ENCODE measurements at places on chromosomes 5 and 9. TPM values are rescaled to one million over a fixed set of nuclear protein-coding genes. Genes with fewer than 3 reads are reported as not detected.
A peak's percentile ranks its signal among the peaks of the same experiment; 100 is the strongest.

The TOR2A gene
- total RNA-seq: 10.7 TPM

The PITX1 gene
- total RNA-seq: not detected

The IL5 gene
- not detected for total RNA-seq

The CD74 gene
- total RNA-seq: 908 TPM

The ADCY2 gene
- total RNA-seq: not detected

The ZMYND19 gene
- total RNA-seq: 26.6 TPM

DNA sequence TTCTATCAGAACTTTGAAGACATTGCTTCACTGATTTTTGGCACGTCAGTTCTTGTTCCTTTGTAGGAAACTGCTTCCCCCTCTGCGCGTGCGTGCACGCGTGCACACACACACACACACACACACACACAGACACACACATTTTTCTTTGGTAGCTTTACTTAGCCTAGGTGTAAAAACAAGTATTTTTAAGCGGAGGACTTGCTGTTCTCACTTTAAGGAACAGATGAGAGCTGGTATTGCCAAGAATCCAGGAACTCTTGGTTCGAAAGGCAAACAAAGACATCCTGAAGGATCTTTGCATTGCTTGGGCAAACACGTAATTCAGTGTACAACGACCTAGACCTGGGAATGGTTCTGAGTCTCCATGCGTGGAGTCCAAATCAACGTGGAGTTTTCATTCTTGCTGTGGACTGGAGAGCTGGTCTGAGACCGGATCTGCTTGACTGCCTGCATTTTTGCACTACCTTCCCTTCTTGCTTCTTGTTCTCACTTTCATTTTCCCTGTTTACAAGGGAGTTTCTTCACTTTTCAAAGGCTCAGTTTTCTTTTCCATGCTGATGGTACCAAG, 8.2 kb downstream of the TMEM268 start:
- H3K4me3 ChIP-seq: peak overlapping the region; percentile 25
- no peaks in the 10 kb centered on the region for H3K27me3 ChIP-seq
- peaks cover 31% of the 10 kb centered on the region for H3K36me3 ChIP-seq

- no peak for DNase-seq
- H3K4me3 ChIP-seq: no peak overlapping the region
- H3K4me1 ChIP-seq: peaks cover 20% of the 10 kb centered on the region
- no peaks in the 10 kb centered on the region for H3K27me3 ChIP-seq
- H3K36me3 ChIP-seq: no peaks in the 10 kb centered on the region
Measured at GRCh38 chr9:128124451-128124850, 3.1 kb downstream of the PTGES2 start.

- no peaks in the 10 kb centered on the region for H3K27me3 ChIP-seq
- H3K36me3 ChIP-seq: no peaks in the 10 kb centered on the region
- H3K4me3 ChIP-seq: no peak overlapping the region
- no peak overlapping the region for H3K27ac ChIP-seq
- H3K4me1 ChIP-seq: no peaks in the 10 kb centered on the region
Measured at GRCh38 chr5:135240781-135241360, 158.2 kb downstream of the MACROH2A1 start.

GRCh38 chr5:6342689-6343315, 35.5 kb downstream of the MED10 start:
- no peak overlapping the region for H3K4me3 ChIP-seq
- no peaks in the 10 kb centered on the region for H3K36me3 ChIP-seq
- H3K27ac ChIP-seq: no peak overlapping the region
- H3K27me3 ChIP-seq: no peaks in the 10 kb centered on the region

DNA sequence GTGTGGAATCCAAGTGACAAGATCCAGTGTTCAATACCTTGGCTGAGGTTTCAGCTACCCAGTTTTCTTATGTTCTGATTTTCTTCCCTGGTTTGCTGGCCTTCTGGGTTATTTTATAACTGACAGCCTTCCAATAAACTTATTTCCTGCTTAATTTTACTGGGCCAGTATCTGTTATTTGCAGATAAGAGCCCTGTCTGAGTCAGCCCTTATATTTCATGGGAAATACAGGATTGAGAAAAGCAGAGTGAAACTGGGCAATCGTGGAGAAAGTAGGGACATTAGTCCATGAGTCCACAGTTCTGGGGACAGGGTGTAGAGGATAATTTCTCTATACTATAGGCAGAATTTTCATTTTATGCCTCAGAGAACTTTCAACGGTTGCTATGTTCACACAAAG, 32.3 kb downstream of the TMEM167A start:
- DNase-seq: no peak
- H3K27me3 ChIP-seq: no peaks in the 10 kb centered on the region
- no peaks in the 10 kb centered on the region for H3K36me3 ChIP-seq
- no peak overlapping the region for H3K27ac ChIP-seq
- H3K4me1 ChIP-seq: no peaks in the 10 kb centered on the region
- H3K4me3 ChIP-seq: no peak overlapping the region

DNA sequence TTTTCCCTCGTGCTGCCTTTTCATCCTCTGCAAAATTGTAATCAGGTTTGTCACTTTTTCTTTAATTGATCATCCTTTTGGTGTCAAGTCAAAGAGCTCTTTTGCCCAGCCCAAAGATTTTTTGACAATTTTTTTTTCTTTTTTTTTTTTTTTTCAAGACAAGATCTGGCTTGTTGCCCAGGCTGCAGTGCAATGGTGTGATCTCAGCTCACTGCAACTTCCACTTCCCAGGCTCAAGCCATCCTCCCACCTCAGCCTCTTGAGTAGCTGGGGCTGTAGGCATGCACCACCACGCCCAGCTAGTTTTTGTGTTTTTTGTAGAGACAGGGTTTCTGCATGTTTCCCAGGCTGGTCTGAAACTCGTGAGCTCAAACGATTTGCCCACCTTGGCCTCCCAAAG, 36.7 kb downstream of the CDK7 start:
- H3K27ac ChIP-seq: no peak overlapping the region
- no peak for DNase-seq
- no peaks in the 10 kb centered on the region for H3K27me3 ChIP-seq
- H3K4me3 ChIP-seq: no peak overlapping the region

GRCh38 chr5:27316271-27316650, 277.9 kb upstream of the CDH9 start:
- H3K27ac ChIP-seq: no peak overlapping the region
- H3K4me1 ChIP-seq: no peaks in the 10 kb centered on the region
- H3K4me3 ChIP-seq: no peak overlapping the region
- DNase-seq: no peak

GRCh38 chr5:1651971-1652872, 128.5 kb upstream of the LPCAT1 start:
- no peaks in the 10 kb centered on the region for H3K4me1 ChIP-seq
- no peak for DNase-seq
- no peaks in the 10 kb centered on the region for H3K36me3 ChIP-seq

DNA sequence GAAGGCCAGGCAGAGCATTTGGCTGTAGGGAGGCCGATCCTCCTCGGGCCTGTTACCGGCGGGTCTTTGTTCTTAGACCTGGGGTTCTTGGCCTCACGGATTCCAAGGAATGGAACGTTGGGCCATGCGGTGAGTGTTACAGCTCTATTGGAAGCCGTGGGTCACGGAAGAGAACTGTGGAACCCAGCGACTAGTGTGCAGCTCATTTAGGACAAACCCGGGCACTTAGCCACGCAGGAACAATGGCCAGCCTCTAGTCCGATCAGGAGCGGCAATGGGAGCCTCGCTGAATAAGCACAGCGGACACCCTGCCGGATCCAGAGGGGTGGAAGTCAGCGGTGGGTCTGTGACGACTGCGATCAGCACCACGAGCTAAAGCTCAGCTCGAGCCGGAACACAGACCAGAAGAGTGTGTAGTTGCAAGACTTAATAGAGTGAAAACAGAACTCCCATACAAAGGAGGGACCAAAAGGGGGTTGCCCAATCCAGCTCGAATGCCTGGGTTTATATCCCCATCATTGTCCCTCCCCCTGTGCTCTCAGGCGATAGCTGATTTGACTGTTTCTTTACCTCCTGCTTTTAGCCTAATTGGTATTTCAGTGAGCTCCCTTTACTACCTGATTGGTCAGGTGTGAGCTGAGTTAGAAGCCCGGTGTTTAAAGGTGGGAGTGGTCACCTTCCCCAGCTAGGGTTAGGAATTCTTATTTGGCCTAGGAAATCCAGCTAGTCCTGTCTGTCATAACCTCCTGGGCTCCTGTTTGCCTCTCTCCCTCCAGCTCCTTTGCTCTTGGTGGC, 53.7 kb upstream of the RPL26L1 start:
- no peak overlapping the region for H3K4me3 ChIP-seq
- H3K27ac ChIP-seq: no peak overlapping the region
- DNase-seq: no peak
- H3K36me3 ChIP-seq: no peaks in the 10 kb centered on the region

DNA sequence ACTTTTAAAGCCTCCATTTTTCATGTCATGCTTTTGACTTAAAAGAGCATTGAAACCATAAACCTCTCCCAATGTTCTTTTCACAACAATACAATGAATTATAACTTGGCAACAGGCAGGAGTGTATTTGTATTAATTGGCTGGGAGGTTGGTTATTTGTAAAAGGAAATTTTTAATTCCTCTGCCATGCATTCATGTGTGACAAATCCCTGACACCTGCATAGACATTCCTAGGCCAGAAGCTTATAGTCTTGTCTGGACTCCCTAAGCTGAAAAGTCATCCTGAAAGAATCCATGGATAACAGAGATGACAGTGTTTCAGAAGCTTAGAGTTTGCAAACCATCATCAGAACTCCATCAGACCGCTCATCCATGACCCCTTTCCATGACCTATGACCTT, 76.3 kb upstream of the PTGER4 start:
- H3K4me1 ChIP-seq: peaks cover 15% of the 10 kb centered on the region
- no peaks in the 10 kb centered on the region for H3K36me3 ChIP-seq
- H3K27me3 ChIP-seq: no peaks in the 10 kb centered on the region
- no peak for DNase-seq

DNA sequence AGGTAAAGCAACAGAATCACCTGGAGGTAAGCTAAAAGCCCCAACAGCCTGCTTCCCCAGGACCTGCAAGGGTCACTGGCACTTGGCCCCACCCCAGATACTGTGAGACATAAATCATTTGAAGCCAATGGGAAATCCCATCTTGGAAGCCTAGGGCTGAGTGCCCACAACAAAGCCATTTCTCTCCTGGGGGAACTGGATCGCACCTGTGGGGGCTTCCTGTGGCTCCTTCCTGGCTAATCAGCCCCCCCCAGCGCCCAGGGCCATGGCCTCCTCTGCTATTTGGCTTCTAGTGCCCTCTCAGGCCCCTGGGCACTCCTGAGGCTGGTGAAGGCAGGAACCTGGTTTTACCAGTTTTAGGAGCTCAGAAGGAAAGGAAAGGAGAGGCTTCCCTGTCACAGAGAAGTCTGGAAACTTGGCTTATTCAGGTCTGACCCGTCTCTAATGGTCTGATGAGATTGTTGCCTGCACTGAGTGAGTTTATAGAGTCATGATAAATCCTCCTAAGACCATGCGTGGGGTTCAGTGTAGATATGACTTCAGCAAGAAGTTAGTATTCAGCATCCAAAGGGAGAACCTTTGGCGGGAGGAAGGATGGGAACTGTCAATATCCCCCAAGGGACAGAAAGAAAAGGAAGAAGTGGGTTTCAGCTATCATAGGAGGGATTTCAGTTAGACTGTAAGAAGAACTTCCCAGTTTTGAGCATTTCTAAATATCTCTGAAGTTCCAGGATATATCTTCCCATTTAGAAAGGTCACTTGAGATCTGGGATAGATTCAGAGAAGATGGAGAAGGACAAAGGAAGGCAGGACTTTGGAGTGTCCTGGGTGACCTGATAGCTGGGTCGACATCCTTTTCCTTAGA, 1.2 kb downstream of the KCNMB1 start:
- H3K27me3 ChIP-seq: no peaks in the 10 kb centered on the region
- no peak for DNase-seq
- H3K4me3 ChIP-seq: no peak overlapping the region
- H3K27ac ChIP-seq: no peak overlapping the region
- no peaks in the 10 kb centered on the region for H3K36me3 ChIP-seq

GRCh38 chr9:122370303-122370702, 521 bp upstream of the PTGS1 start:
- no peaks in the 10 kb centered on the region for H3K27me3 ChIP-seq
- no peak overlapping the region for H3K27ac ChIP-seq
- no peak overlapping the region for H3K4me3 ChIP-seq
- no peak for DNase-seq

- H3K4me1 ChIP-seq: no peaks in the 10 kb centered on the region
- DNase-seq: no peak
- no peaks in the 10 kb centered on the region for H3K36me3 ChIP-seq
- no peak overlapping the region for H3K27ac ChIP-seq
Measured at GRCh38 chr5:86143837-86144236, 473.9 kb upstream of the COX7C start.

GRCh38 chr9:19663570-19663969, 125.3 kb downstream of the SLC24A2 start:
- H3K4me3 ChIP-seq: no peak overlapping the region
- H3K4me1 ChIP-seq: no peaks in the 10 kb centered on the region
- DNase-seq: no peak
- H3K27me3 ChIP-seq: no peaks in the 10 kb centered on the region
- H3K36me3 ChIP-seq: no peaks in the 10 kb centered on the region

GRCh38 chr5:51162245-51162644, 221.0 kb upstream of the ISL1 start:
- H3K27me3 ChIP-seq: no peaks in the 10 kb centered on the region
- no peaks in the 10 kb centered on the region for H3K36me3 ChIP-seq
- H3K4me1 ChIP-seq: no peaks in the 10 kb centered on the region

DNA sequence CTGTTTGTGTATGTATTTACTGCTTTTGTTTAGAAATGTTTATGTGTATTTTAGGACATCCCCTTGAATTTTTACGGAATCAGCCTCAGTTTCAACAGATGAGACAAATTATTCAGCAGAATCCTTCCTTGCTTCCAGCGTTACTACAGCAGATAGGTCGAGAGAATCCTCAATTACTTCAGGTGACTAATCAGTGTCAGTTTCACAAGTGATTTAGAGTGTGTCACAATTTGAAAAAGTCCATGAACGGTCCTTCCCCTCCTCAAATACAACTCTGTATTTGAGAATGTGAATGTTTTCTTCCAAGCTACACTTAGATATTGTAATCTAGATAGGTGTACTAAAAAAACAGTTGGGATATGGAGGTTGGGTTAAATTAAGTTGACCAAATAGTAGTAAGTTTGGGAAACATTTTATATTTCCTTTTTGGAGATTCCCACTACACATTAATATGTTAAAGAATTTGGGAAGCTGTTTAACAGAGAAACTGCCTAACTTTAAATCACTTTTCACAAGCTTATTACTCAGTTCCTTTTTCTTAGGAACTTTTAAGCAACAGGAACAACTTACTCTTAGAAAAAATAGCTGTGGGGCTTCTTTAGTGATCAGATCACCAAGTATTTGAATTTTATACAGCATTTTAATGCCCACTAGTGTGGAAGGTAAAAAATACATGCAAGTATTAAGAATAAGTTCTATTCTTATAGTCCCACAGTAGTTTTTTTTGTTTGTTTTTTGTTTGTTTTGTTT, 40.9 kb downstream of the RAD23B start:
- H3K27me3 ChIP-seq: no peaks in the 10 kb centered on the region
- no peaks in the 10 kb centered on the region for H3K36me3 ChIP-seq
- H3K4me3 ChIP-seq: no peak overlapping the region

- no peaks in the 10 kb centered on the region for H3K36me3 ChIP-seq
- no peaks in the 10 kb centered on the region for H3K27me3 ChIP-seq
- H3K4me3 ChIP-seq: no peak overlapping the region
- H3K4me1 ChIP-seq: no peaks in the 10 kb centered on the region
Measured at GRCh38 chr5:56039985-56040384, 45.2 kb upstream of the IL6ST start.
